A549 (cell line): ENCODE measurements at places on chromosomes 2 and 18. TPM values are rescaled to one million over a fixed set of nuclear protein-coding genes. Genes with fewer than 3 reads are reported as not detected.

The SCN2A gene
- 0.01 to 0.05 TPM (median 0.03 TPM) in 3 replicates for polyA plus RNA-seq

The CHST9 gene
- polyA plus RNA-seq: not detected in 3 replicates

- no peak for DNase-seq
Measured at GRCh38 chr2:74512744-74513604, 1.3 kb upstream of the TLX2 start.

The CGREF1 gene
- 4.5 to 5.4 TPM (median 5.1 TPM) in 3 replicates for polyA plus RNA-seq

GRCh38 chr2:131056932-131057287 lies 36.4 kb downstream of the FAM168B start:
- no peak for DNase-seq

The UBXN2A gene
- 13.7 to 15.6 TPM (median 15.5 TPM) in 3 replicates for polyA plus RNA-seq

DNA sequence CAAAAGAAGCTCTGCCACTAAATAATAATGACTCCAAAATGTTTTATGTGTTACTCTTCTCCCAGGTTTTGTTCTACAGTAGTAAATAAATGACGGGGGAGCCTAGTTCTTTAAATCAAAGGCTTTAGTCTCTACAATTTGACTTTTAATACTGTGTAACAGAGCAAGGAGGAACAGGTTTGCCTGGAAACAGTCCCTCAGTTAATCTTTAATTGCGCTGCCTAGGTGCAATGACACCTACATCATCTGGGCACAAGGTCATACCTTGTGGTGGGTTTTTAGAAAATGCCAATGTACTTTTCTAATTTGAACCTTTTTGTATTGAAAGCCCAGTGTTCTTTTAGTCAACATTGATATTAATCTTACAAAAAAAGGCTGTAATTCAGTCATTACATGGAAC lies 287.3 kb upstream of the SETBP1 start:
- no peak for DNase-seq

DNA sequence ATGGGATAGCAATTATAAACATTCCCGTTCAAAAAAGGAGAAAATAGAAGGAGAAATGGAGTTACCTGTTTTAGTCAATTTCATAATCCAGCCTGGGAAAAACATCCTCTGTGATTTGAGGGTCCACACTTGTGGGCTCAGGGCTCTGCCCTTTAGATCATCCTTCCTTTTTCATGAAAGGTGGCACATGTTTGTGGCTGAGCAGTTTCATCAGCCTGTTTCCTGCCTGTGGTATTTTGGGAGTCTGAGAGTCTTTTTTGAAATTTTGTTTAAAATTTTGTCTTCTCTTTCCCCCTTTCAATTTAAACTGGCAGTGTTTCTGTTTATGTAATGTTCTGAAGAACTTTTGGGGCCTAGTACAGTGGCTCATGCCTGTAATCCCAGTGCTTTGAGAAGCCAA lies 84.0 kb downstream of the KIAA1328 start:
- DNase-seq: no peak

DNA sequence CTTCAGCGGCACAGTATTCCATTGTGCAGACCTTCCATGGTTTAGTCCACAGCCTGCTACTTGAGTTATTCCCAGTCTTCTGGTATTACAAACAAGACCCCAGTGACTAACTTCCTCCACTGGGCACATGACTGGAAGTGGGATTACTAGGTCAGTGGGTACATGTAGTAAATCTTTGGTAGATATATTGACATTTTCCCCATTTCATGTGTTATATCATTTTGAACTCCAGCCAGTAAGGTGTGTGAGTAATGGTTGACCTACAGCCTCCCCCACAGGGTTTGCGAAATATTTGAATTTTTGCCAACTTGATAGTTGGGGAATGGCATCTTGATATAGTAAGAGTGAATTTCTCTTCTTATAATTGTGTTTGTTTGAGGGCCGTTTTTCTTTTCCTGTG lies 58.8 kb downstream of the RNF144A start:
- DNase-seq: peak; percentile 19

GRCh38 chr2:120525056-120526046 lies 179.4 kb downstream of the INHBB start:
- DNase-seq: peak; percentile 36

DNA sequence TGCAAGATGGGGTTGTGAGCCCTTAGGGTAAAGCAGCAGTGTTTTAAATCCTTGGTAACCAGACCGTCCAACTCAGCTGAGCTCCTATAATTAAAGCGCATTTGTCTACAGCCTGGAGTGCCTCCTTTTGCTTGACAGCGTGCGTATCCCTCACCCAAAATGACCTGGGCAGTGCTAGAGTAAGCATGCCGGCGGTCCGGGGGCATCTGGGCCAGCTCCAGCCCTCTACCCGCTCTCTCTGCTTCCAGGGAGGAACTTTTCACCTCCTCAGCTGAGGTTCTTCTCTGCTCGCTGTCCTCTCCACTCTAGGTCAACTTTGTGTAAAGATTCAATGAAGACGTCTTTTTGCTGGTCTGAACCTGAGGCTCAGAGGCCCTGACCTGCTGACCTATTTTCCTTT lies 102.4 kb upstream of the TPO start:
- no peak for DNase-seq

- DNase-seq: no peak
Measured at GRCh38 chr2:229350117-229350805, 79.2 kb upstream of the PID1 start.

The LONRF2 gene
- polyA plus RNA-seq: 4.7 to 5.5 TPM (median 4.8 TPM) in 3 replicates

The SMAD7 gene
- polyA plus RNA-seq: 26.9 to 29.1 TPM (median 29.0 TPM) in 3 replicates

The SPDYA gene
- polyA plus RNA-seq: 0.14 to 0.34 TPM (median 0.24 TPM) in 3 replicates

- no peak for DNase-seq
Measured at GRCh38 chr2:151379169-151379568, 21.8 kb downstream of the TNFAIP6 start.

- DNase-seq: no peak
Measured at GRCh38 chr2:112137516-112138158, 548 bp upstream of the FBLN7 start.

The PSMA8 gene
- not detected in 3 replicates for polyA plus RNA-seq

DNA sequence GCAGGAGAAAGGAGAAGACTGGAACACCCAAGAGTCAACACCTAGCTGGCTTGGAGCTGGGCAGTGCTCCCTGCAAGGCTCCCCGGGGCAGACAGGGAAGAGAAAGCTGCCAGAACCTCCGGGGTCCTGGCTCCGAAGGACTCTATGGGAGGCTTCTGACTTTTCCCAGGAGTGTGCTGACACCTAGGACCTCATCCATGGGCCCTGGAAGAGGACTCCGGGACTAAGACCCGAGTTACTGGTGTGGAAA lies 37.8 kb upstream of the ATP6V1B1 start:
- DNase-seq: no peak

DNA sequence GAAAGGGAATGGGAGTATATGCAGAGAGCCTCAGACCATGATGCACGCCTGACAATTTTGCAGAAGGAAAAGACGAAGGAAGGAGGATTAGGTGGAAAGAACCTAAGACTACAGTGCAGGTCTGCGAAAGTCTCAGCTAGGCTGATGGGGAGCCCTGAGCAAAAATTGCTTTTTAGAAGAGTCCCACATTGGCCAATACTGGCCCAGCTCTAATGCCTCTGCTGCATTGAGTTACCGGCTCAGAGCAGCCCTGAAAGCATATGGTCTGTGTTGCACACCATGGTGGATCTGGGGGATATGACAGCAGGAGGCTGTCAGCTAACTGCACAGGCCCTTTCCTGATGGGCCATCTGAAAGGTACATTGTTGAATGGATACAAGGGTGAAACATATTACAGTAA lies 48.3 kb upstream of the CAVIN2 start:
- DNase-seq: no peak

The MC5R gene
- polyA plus RNA-seq: not detected in 3 replicates

- DNase-seq: peak; percentile 41
Measured at GRCh38 chr2:102585847-102586404, 33.4 kb upstream of the SLC9A2 start.

The POTEI gene
- 0.04 TPM in 1 of 3 replicates, not detected in the others for polyA plus RNA-seq

GRCh38 chr2:161199912-161200701 lies 39.9 kb downstream of the TANK start:
- DNase-seq: no peak

The ANKRD30BL gene
- not detected in 3 replicates for polyA plus RNA-seq

The ABCG5 gene
- not detected in 3 replicates for polyA plus RNA-seq

DNA sequence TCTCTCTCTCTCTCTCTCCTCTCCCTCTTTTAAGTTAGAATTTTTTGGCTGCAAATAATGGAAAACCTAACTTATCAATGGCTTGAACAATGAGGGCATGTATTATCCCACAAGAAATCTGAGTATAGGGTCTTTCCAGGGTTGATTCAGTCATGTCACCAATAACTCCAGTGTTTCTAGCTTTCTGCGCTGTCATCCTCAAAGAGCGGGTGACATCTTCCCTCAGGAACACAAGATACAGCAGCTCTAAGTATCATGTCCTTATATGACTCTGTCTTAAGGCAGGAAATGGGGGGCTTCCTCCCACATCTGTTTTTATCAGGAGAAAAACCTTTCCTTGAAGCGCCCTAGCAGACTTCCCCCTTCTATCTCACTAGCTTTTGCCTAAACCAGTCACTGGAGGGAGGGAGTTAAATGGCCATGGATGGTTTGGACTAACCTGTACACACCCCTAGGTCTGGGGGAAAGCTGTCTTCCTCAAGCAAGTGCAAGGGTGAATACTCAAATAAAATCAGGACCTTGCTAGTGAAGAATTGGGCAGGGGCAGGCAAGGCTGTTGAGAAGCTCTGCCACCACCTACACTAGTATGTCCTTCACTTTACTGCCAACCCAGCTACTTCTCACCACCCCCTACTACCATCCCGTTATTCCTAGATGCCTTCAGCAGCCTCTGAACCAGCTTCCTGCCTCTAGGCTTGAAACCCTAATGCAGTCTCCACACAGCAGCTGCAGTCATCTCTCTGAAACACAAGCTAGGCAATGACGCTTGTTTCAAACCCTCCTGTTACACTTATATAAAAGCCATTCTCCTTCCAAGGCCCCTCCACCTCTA lies 7.5 kb upstream of the TUBA4A start:
- DNase-seq: no peak

DNA sequence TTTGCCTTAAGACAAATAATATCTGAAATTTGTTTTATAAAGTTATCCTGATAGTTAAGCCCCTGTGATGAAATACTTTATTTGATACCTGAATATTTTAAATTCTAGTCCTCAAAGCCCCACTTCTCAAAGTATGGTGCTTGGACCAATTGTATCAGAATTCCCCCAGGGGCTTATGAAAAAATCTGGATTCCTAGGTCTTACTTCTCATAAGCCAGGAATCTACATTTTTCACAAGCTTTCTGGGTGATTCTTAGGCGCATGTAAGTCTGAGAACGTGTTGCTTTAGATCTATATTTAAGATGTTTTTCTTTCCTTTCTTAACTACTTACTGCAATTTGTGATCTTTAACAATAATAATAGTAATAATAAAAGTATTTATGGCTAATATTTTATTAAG lies 53.1 kb downstream of the MYO1B start:
- DNase-seq: no peak

GRCh38 chr2:166127217-166128155 lies at the start of gene SCN1A:
Gene SCN1A, minus strand, starts transcription at chr2:166128020. Its CDS starts 54,399 bp downstream, at chr2:166073621.
- peak; percentile 43 for DNase-seq

The DNAJC5G gene
- not detected in 3 replicates for polyA plus RNA-seq

The PLGLB1 gene
- 0.59 to 1.0 TPM in 2 of 3 replicates, not detected in the other for polyA plus RNA-seq

GRCh38 chr2:18094277-18094676 lies 215.8 kb downstream of the KCNS3 start:
- DNase-seq: no peak

The PAX8 gene
- 0.81 to 1.7 TPM (median 1.5 TPM) in 3 replicates for polyA plus RNA-seq

The ITGB1BP1 gene
- polyA plus RNA-seq: 99.3 to 112 TPM (median 101 TPM) in 3 replicates

GRCh38 chr2:153551698-153552097 lies 73.1 kb upstream of the RPRM start:
- DNase-seq: no peak

The KCNIP3 gene
- 0.70 to 0.94 TPM (median 0.84 TPM) in 3 replicates for polyA plus RNA-seq

GRCh38 chr2:2707206-2707991 lies 376.3 kb upstream of the MYT1L start:
- DNase-seq: no peak

DNA sequence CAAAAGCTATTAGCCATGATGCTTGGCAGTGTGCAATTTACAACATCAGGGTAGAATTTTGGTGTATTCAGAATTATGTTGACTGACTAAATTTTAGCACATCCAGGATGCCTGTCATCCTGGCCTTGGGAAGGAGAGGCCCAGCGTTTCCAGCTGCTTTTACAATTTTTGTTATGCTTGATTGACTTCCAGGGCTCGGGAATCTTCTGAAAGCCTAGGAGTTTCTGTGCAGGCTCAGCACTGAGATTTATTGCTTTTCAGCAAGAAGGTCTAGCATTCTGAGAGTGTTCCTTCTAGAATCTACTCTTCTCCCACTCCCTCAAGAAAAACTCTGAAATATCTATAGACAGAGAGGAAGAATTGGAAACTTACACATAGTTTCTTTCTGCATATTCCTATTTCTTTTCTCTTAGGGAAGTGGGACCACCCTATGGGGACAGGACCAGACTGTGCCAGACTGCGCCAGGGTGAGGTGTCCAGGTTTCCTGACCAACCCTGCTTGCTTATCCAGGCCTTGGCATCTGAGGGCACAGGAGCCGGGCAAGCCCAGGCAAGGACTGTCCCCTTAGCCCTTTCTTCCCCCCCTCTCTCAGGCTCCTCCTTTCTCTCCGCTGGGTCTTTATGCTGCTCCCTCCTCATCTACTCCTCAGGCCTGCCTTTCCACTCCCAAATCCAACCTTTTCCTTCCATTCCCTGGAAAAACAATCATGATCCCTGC lies 26.9 kb downstream of the MAIP1 start:
- no peak for DNase-seq

GRCh38 chr2:165647409-165647808 lies 146.6 kb downstream of the GALNT3 start:
- DNase-seq: no peak

DNA sequence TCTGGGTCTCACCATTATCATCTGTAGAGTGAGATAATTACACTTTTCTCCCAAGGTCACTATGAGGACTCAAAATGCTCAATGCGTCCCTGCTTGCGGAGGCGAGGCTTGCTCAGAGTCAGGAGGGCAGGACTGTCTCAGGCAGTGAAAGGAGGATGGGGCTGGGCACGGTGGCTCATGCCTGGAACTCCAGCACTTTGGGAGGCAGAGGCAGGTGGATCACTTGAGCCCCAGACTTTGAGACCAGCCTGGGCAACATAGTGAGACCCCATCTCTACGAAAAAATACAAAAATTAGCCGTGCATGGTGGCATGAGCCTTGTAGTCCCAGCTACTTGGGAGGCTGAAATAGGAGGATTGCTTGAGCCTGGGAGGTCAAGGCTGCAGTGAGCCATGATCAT lies 1.8 kb upstream of the KCNIP3 start:
- DNase-seq: no peak

- no peak for DNase-seq
Measured at GRCh38 chr2:44168681-44169154, at the start of gene PPM1B. Gene PPM1B, plus strand, starts transcription at chr2:44168875. Its CDS starts 32,325 bp downstream, at chr2:44201200.

The REG1B gene
- polyA plus RNA-seq: not detected in 3 replicates

DNA sequence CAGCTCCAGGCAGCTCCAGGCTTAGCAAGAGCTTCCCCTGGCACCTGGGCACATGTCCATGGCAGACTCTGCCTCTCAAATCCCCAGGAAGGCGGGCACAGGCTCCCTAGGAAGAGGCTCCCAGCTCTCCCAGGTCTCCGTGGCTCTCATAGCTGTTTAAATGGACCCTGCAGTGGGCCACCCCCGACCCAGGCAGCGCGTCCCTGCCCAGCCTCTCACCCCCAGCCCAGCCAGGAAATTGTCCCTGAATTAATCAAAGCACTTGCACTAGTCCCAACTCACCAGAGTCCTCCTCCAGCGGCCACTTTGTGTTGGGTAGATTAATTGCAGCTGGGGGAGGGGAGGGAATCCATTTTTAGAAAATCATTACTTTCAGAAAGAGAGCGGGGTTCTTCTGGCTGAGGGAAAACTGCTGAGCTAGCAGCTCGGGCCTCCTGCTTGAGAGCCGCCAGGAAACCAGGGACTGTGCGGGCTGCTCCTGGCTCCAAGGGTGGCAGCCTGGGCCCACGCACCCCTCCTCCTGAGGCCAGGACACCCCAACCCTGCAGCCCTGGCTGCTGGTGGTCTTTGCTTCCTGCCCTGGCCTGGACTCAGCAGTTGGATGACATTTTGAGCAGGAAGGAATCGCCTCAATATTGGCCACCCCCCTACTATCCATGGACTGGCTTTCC lies 36.0 kb downstream of the SMAD7 start:
- no peak for DNase-seq
